ENCODE measurements at places on chromosomes 16 and 17.

DNA sequence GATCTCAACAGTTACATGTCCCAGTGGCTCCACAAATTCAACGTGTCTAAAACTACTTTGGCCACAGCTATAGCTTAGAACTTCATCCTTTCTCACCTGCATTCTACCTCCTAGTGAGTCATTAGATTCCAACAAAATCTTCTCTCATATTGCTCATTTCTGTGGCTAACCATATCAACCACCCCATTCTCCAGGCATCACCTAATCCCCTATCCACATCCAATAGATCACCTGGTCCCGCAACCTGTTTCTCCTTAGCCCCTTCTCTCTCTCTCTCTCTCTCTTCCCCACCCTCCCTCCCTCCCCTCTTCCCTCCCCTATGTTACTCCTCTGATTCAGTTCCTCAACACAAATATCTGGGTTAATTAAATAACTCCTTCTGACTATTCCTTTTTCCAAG is 64.6 kb downstream of the ANKFN1 start:
- no peak for DNase-seq

DNA sequence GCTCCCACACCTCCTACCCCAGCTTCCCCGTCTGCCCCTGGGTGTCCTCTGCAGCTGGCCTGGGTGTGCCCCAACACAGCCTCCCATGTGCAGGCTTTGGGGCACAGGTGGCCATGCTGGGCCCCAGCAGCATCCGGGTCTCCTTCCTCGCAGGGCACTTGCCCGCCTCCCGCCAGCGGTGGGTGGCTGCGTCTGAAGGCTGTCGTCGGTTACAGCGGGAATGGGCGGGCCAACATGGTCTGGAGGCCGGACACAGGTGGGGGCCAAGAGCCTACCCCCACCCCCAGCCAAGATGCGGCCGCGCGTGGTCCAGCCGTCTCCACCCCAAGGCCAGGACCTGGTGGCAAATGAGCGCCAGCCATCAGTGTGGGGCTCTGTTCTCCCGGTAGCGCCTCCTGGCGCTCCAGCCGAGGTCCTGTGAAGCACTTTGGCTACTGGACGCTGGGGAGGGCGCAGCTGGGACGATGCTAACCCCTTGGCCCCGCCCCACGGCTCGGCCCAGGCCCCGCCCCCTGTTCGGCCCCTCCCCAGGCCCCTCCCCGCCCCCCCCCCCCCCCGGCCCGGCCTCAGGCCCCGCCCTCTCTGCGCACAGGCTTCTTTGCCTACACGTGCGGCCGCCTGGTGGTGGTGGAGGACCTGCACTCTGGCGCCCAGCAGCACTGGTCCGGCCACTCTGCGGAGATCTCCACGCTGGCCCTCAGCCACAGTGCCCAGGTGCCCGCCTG is 7.3 kb upstream of the RHOT2 start:
- peak; percentile 65 for DNase-seq

GRCh38 chr17:49687878-49688491 is 10.1 kb upstream of the SPOP start:
- DNase-seq, result no peak

DNA sequence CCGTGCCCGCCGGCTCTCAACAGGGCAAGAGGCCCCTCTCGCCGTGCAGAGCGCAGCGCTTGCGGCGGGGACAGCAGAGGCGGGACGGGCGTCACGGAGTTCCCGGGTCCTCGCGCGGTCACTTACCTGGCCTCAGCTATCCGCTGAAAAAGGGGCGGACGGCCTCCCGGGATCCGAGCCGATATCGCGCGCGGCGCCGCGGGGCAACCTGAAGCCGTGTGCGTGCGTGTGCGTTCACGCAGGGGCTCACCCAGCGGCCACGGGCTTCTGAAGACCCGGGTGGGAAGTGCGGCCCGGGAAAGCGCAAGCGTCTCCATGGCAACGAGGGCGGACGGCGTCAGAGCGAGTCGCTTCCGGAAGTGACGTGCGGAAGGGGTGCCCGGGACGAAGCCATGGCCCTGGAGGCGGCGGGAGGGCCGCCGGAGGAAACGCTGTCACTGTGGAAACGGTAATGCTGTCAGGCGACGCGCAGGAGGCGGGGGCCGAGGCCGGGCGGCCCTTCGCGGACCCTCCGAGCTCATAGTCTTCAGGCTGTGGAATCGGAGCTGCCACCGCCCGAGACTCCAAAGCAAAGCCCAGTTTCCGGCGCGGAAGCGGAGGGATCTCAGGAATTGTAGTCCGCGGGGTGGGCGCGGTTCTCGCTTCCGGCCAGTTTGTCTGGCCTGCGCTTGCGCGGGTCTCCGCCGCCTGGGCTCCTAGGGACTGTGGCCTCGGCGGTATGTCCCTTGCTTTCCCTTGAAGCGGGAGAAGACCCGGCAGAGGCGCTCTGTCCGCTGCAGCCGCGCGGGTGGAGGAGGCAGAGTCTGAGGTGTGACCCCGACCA is at the start of gene ENDOV:
TSS of gene ENDOV (plus strand) at position 365 of the 823 bp plus-strand sequence. CDS start at position 393, 28 bp downstream.
- DNase-seq, result peak; percentile 90

GRCh38 chr16:25038239-25038954 is 23.2 kb upstream of the ARHGAP17 start:
- no peak for DNase-seq

DNA sequence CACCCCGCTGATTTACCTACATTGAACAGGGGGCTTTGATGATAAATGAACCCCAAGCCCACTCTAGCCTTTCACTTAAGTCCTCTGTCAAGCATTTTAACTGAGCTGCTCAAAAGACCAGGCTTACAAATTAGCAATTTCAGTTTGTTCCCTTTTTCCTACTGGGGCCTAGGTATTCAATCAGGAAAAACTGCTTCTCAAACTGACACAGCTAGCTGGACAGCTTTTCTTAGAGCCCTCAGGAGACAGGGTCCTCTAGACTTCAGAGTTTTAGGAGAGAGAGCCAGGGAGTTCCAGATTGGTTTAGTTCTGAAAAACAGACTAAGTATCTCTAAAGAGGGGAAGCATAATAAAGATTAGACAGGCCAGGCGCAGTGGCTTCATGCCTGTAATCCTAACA is 6.2 kb upstream of the HEXIM2 start:
- no peak for DNase-seq

- DNase-seq, result no peak
Observed at GRCh38 chr16:685967-686366, 1.8 kb upstream of the JMJD8 start.

DNA sequence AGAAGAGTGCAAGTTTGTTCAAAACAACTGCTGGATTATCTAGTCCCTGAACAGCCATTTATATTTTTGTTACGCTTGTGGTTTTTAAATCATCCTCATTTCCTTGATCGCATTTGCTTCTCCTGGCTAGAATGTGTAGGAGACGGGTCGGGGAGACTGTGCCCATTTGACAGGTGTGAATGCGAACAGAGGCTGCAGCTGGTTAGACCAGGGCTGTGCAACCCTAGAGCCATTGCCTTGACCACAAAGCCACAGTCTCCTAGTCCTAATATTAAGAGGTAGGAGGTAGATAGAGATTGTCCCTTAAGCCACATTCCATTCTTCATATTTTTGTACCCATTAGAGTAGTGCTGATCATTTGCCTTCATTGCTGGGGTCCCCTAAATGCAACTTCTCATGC is 639.1 kb downstream of the WWOX start:
- DNase-seq, result no peak

DNA sequence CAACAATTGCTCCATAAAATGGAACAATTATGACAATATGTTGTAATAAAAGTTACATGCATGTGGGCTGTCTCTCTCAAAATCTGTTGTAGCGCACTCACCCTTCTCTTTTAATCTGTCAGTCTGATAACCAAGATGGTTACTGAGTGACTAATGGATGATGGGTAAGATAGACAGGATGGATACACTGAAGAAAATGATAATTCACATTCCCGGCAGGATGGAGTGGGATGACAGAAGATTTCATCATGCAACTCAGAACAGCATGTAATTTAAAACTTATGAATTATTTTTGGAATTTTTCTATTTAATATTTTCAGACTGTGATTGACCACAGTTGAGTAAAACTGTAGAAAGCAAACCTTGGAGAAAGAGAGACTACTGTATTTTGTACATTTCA is 30.5 kb downstream of the CDH13 start:
- no peak for DNase-seq

- DNase-seq, result no peak
Observed at GRCh38 chr17:48749621-48750553, 21.3 kb upstream of the HOXB13 start.

DNA sequence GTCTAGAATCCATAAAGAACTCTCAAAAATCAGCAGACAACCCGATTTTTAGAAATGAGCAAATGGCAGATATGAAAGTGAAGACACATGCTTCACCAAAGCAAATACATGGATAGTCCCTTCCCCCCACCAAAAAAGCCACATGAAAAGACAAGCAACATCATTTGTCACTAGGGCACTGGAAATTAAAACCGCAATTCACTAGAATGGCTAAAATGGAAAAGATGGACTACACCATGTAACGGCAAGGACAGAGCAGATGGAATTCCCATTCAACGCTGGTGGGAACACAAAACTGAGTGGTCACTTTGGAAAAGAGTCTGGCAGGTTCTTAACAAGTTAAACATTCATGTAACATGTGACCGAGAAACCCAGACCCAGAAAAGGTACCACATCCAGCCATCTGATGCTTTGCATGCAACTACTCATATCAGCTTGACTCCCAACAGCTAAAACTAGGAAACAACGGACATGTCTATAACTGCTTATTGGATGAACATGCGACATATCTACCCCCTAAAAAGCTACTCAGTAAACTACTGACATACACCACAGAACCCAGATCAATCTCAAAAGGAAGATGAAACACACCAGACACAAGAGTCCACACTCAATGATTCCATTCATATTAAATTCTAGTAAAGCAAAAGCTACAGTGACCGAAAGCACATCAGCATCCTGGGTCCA is 132.6 kb downstream of the ZNF778 start:
- no peak for DNase-seq

GRCh38 chr16:81510016-81510415 is 65.4 kb downstream of the CMIP start:
- DNase-seq, result no peak

- no peak for DNase-seq
Observed at GRCh38 chr17:32141258-32141657, 1.0 kb upstream of the RHOT1 start.

GRCh38 chr16:6771956-6772355 is 560.7 kb upstream of the RBFOX1 start:
- DNase-seq, result no peak

- DNase-seq, result no peak
Observed at GRCh38 chr17:62084585-62084984, 19.5 kb upstream of the MED13 start.

DNA sequence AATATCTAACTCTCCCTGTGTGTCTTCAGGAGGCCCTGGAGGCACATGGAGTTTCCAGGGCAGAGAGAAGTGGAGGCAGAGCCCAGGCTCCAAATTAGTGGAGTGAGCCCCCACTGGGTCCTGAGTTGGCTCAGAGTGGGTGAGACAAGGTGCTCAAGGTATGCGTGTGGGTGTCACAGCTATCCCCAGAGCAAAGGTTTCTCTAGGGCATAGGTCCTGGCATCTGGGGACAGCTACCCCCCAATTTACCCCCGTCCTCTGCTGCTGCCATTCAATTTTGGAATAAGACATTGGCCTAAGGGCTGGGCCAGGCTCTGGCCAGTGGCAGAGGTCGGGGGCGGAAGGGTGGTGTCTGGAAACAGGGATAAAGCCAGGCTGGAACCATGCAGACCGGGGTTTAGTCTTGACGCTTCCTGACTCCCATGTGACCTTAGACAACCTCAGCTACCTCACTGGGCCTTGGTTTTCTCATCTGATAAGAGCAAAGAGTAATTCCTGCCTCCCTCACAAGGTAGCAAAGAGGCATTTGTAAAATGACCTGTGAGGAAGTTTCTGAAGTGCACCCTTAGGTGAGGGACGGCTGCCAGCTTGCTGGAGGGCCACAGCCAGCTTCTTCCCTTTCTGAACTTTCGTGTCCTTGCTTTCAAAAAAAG is 78.2 kb upstream of the TMEM97 start:
- DNase-seq, result no peak

- no peak for DNase-seq
Observed at GRCh38 chr17:19456016-19456927, 45.2 kb downstream of the RNF112 start.

DNA sequence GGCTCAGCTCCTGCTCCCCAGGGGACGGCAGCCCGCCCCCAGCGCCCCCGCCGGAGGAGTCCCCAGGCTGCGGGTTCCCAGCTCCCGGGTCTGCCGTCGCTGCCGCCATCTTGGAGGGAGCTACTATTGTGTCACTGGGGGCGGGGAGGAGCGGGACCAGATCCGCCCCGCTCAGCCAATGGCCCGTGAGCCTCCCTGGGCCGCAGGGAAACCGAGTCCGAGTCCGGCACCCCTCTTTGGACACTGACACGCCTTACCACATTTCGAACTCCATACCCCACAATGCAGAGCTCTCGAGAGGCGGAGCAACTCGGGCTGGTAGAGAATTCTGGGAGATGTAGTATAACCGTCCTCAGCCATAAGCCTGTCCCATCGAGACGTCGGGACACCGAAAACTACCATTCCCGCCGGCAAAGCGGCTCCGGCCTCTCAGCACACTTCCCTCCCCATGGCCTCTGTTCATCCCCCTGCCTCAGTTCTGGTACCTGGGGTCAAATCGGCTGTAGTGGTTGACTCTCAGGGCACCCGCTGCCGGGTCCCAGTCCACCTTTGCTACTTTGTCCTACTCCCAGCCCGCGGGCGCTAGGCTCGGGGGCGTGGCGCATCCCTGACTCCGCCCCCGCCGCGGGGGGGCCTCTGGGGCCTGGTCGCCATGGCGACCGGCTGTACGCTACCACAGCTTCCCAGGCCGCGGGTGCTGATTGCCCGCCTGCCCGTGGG is at the start of the genes RANBP10 and TSNAXIP1:
TSS of gene RANBP10 (minus strand) at position 133 of the 720 bp plus-strand sequence. CDS start at position 109, 24 bp downstream.
TSS of gene TSNAXIP1 (plus strand) at position 462 of the 720 bp plus-strand sequence. CDS start 261 bp downstream, outside the sequence.
- peak; percentile 93 for DNase-seq

GRCh38 chr16:4523686-4524085 is 14.9 kb downstream of the CDIP1 start:
- DNase-seq, result no peak

DNA sequence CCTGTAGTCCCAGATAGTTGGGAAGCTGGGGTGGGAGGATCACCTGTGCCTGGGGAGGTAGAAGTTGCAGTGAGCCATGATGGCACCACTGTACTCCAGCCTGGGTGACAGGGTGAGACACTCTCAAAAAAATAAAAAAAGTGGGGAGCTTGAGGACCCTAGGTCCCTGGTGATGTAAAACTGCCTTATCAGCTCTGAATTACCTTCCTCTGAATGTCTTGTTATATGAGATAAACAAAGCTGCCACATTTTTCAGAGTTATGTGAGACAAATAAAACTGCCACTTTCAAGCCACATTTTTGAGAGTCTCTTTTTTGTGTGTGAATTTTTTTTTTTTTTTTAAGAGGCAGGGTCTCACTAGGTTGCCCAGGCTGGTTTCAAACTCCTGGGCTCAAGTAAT is 32.0 kb upstream of the B4GALNT2 start:
- DNase-seq, result no peak
